ENCODE measurements at places on chromosomes 4 and X. TPM values are rescaled to one million over a fixed set of nuclear protein-coding genes. Genes with fewer than 3 reads are reported as not detected.

PPEF1 gene
- 3.3 TPM for polyA plus RNA-seq

SPANXN4 gene
- not detected for polyA plus RNA-seq

MED12 gene
- polyA plus RNA-seq = 0.77 TPM

UGT2B17 gene
- not detected for polyA plus RNA-seq

ESX1 gene
- polyA plus RNA-seq = not detected

BEND4 gene
- 0.30 TPM for polyA plus RNA-seq
